NCI-H526 (cell line): ENCODE measurements at places on chromosomes 6 and 20.

DNA sequence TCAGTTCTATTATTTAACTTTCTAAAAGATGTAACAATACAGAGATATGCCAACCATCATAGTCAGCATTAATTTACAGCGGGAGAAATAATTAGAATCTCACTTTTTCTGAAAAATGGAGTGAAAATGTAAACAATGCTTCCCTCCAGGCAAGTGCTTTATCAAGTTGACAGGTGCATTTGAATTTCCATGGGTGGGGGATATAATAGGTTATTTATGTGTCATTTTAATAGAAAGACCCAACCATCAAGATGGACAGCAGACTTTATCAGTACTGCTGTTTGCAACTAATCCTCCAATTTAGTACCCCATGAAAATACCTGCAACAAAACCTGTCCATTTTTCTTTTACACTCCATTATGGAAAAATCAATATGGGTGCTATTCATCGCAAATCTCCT is 780.1 kb downstream of the TFAP2A start:
- DNase-seq, result no peak

DNA sequence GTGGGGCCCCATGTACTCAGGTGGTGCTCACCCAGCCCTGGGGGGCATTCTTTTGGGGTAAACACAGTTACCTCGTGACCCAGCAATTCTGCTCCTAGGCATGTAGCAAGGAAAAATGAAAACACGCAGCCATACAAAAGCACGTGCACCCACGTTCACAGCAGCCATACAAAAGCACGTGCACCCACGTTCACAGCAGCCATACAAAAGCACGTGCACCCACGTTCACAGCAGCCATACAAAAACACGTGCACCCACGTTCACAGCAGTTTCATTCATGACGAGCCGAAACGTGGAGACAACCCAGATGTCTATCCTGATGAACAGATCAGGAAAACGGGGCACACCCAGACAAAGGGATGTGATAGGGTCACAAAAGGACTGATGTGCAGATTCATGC is 57.1 kb downstream of the YTHDF1 start:
- DNase-seq, result no peak

- DNase-seq, result no peak
Measured at GRCh38 chr6:123105561-123105960, 109.5 kb downstream of the CLVS2 start.

DNA sequence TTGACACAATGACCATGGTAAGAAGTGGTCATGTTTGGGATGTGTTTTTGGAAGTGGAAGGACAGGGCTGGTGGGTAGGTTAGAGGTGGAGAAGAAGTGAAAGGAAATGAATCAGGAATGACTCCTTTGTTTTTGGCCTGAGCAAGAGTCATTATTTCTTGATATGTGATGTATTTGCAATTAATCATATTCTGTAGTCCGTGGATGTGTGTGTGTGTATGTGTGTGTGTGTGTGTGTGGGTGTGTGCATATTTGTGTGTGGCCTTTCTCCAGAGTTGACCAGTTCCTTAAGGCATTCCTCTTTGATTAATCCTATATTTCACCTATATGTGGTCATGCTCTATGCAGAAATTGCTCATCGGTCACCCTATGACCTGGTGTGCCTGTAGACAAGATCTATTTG is 130.7 kb downstream of the UTRN start:
- no peak for DNase-seq

DNA sequence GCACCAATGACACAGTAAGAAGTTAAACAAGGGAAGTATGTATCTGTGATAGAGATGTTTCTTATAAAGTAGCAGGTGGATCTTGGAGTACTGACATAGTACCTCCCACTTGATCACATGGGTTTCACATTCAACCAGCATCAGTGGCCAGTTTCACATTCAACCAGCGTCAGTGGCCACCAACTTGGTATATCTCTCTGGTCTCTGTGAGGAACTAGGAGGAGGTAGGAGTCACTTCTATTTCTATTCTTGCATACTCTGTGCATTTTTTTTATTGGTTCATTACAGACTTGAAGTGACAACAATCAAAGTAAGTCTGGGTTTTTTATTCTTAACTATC is 200.3 kb upstream of the SIM1 start:
- DNase-seq, result no peak

DNA sequence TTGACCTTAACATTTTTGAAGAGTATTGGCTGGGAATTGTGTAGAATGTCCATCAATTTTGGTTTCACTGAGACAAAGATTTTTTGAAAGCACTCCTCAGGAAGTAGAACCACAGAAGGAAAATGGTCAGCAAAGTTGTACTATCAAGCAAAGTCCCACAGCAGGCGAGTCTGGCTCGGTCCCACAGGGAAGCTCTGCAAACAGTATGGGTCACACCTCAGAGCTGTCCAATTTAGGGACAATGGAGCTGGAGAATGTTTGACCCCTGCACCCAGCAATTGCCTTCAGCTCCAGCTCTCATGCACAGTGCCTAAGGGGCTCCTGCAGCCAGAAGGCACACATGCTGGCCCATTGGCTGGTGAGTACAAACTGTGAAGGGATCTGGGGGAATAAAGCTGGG is 147.0 kb downstream of the MAFB start:
- DNase-seq, result no peak

DNA sequence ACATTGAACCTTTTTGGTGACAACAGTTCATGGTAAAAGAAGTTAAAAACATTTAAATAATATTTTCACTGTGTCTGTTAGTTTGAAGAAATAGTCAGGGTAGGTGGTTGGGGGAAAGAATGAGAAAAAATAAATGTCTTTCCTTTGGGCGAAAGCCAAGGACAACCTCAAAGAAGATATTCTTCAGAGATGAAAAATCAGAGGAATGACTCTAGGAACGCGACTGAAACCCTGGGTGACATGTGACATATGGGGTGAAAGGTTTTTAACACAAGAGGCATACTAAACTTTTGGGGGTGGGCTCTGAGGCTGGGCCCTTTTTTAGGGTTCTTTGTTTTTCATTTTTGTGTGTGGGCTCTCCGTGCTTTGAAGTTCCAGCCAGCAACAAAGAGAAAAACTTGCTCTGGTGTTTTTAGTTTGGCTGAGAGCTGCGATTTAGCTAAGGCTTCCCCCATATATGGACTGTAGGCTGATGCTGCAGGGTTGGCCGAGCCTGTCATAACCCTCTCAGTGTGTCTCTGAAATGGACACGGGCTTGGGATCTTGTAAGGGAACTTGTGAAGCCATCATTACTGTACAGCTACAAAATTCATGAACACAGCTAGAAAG is 610.1 kb upstream of the ARID1B start:
- DNase-seq, result no peak

DNA sequence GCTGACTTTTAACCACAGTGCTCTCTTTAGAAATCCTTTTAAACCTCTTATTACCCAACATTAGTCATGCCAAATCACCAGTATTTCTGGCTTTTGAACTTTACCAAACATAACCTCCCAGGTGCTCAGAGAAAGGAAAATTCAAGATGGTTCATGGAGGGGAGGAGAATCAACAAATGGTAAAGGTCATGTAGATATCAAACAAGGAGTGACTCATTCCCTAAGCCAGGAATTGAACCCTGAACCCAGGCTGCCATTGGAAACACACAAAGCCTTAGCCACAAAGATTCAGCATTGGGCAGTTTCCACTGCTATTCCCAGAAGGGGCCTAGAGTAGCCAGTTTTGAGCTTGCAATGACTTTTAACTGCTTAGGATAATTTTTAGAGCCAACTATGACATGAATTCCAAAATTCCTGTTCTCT is 21.6 kb upstream of the ENTPD6 start:
- no peak for DNase-seq

GRCh38 chr20:3932277-3932676 is 43.1 kb downstream of the PANK2 start:
- no peak for DNase-seq

- DNase-seq, result no peak
Measured at GRCh38 chr20:37442986-37443385, 78.1 kb upstream of the NNAT start.

- DNase-seq, result no peak
Measured at GRCh38 chr20:56417911-56418310, 5.9 kb downstream of the CASS4 start.

DNA sequence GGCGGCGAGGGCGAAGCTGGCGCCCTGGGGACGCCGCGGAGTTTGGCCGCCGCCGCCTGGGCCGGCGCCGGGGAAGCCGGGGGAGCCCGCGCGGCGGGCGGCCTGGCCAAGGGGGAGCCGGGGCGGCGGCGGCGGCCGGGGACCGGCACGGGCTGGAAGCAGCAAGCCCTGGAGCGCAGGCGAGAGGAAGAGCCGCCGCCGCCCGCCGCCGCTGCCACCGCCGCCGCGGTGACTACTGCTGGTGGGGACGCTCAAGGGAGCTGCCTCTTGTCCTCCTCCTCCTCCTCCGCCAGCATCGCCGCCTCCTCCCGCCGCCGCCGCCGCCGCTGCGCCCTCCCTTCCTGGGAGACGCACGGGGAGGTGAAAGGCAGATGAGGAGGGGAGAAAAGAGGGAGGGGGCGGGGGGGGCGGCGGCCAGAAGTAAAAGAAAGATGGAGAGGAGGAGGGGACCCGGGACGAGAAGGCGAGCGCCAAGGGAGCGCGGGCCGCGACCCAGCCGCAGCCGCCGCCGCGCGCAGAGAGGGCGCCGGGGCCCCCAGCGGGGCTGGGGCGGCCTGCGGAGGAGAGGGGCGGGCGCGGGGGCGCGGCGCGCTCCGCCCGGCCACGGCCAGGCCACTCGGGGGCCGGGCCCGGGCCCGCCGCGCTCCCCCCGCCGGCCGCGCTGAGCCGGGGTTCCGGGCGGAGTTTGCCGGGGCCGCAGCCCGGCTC is 846 bp downstream of the PDE10A start:
- no peak for DNase-seq

GRCh38 chr20:9143926-9144325 is 75.0 kb downstream of the PLCB4 start:
- no peak for DNase-seq

- DNase-seq, result peak; percentile 96
Measured at GRCh38 chr6:113854531-113855499, 2.3 kb upstream of the MARCKS start.
